ENCODE measurements at places on chromosomes 16 and 17.

GRCh38 chr17:8409966-8410882, 12.6 kb upstream of the RNF222 start:
- DNase-seq = no peak

DNA sequence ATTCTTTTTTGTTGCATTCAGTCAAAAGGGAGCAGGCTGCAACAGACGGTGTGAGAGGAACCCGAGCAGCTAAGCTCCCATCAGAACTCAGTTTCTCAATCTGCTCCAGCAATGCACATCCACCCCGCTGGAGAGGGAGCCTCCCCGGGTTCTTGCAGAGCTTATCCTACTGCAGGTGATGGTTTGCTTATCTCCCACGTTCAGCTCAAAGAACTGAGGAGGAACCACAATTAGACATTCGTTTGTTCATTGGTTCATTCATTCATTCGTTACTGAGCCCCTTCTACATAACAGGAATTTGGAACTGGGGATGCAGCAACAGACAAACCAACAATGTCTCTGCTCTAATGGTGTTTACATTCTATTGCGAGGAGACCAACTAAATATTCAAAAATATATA, 22.2 kb upstream of the ALOX15 start:
- no peak for DNase-seq

GRCh38 chr17:53217311-53217710, 605.4 kb upstream of the KIF2B start:
- no peak for DNase-seq

- no peak for DNase-seq
Measured at GRCh38 chr17:63317166-63317840, 128.8 kb downstream of the CYB561 start.

- no peak for DNase-seq
Measured at GRCh38 chr17:14303343-14304221, 2.7 kb downstream of the HS3ST3B1 start.

GRCh38 chr17:7367918-7368598, 12.8 kb upstream of the TNK1 start:
- no peak for DNase-seq

DNA sequence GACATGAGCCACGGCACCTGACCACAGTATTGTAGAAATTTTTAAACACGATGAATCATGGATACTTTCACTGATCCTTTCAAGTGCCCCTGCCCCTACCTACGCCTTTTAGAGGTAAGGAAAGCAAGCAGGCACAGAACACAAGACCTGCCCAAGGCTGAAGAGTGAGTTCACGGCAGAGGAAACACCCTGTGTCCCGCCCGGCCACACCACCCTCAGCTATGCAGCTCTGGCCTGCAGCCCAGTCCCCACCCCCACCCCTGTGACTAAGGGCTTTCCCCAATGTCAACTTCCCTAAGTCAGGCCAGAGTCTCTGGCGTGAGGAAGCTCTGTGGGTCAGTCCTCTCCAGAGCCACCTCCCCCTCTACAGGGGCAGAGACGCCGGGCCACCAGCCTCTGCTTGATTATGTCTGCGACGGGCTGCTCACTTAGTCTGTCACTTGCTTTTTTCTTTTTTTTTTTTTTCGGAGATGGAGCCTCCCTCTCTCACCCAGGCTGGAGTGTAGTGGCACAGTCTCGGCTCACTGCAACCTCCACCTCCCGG, 8.4 kb downstream of the SLC16A5 start:
- no peak for DNase-seq

GRCh38 chr17:83170571-83171260, 91.3 kb downstream of the METRNL start:
- no peak for DNase-seq

DNA sequence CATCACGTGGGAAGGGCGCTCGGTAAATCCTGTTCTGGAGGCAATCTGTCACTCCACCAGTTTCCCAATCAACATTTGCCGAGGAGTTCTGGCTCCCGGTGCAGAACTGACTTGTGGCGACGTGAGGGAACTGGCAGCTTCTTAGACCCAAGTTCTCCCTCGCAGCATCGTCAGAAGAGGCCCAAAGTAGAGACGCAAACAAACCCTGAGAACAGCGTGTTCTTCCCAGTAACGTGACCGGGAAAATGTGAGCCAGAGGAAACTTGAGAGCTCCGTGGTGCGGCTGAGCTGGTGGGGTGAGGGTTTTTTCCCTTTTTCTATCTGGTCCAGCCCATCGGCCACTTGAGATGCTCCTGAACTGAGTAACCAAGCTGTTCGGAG, 158.9 kb upstream of the CACNG5 start:
- DNase-seq = no peak

DNA sequence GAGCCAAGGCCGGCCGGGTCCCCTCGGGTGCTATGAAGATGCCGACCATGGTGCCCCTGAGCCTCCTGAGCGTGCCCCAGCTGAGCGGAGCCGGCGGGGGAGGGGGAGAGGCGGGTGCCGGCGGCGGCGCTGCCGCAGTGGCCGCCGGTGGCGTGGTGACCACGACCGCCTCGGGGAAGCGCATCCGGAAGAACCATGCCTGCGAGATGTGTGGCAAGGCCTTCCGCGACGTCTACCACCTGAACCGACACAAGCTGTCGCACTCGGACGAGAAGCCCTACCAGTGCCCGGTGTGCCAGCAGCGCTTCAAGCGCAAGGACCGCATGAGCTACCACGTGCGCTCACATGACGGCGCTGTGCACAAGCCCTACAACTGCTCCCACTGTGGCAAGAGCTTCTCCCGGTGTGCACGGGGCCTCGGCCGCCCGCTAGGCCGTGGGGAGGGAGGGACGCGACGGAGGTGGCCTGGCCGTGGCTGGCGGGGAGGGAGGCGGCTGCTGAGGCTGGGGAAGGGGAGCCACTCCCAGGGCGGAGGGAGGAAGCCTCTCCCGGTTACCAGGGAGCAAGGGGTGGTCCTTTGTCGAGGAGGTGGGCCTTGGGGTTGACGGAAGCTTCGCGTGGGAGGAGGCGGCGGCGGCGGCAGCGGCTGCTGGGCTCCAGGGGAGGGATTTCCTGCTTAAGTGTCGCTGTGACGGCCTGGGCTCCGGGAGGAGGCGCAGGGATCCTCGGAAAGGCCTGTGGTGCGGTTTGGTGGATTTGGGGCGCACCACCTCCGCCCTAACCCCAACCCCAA, 1.3 kb downstream of the MAZ start:
- DNase-seq = peak; percentile 39

- no peak for DNase-seq
Measured at GRCh38 chr17:1003972-1004768, 7.2 kb downstream of the TIMM22 start.

GRCh38 chr17:2510559-2510958, 1.1 kb downstream of the METTL16 start:
- DNase-seq = no peak

DNA sequence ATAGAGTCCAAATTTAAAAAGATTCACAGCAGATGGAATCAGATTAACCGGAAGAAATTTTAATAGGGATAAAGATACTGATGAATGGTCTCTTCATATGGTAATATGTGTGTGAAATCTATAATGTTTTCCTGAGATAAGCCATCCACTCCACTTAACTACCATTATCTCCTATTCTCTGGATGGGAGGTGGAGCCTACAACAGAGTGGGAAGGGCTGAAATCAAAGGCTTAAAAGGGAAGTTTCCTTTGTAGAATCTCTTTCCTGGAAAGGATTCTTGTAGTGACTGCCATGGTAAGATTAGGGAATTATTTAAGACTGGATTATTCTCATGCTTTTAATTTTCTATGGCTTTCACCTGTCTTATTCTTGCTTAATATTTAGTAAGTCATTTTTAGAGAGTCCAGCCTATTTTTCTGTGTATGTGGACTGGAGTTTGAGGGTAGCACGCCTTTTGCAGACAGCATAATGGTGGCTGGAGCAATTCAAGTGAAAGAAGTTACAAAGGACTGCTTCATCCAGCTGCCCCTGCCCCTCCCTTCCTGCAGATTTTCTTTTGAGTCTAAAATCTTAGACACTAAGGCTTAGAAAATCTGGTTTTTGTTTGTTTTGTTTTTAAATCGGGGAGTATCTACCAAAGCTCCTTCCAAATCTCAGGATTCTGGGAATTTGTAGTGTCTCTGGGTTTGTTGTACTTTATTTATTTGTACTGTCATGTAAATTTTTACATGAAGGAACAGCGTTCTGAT, 26.5 kb downstream of the KAT7 start:
- DNase-seq = no peak

GRCh38 chr16:74045513-74045912, 251.1 kb upstream of the PSMD7 start:
- no peak for DNase-seq

DNA sequence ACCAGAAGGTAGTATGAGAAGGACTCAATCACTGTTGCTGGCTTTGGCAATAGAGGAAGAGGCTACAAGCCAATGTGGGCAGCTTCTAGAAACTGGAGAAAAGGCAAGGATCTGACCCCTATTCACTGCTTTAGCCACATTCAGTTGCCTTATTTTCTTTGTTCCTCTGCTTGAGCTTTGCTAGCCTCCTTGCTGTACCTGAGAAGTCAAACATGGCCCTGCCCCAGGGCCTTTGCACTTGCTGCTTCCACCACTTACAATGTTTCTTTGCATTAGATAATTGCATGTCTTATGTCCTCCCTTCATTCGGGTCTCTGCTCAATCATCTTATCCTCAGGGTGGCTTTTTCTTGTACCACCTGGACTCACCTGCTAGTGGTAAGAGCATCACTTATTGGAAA, 15.8 kb downstream of the HS3ST4 start:
- no peak for DNase-seq

GRCh38 chr17:7016886-7017826, 4.7 kb downstream of the RNASEK start:
- no peak for DNase-seq

DNA sequence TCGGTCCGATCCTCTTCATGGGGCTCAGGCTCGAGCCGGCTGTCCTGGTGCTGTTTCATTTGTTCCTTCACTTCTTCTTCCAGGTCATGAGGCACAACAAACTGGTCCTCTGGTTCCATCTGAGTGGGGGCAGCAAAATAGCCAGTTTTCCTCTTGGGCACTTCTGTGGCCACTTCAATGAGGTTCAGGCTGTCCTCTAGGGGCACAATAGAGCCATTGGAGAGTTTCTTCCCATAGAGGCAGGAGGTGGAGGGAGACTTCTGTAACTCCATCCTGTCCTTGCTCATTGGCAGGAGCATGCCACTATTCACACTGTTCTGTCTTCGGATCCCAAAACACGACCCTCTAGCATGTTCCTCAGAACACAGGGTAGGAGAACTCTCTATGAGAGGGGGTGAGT, 22.9 kb downstream of the MARVELD3 start:
- no peak for DNase-seq

DNA sequence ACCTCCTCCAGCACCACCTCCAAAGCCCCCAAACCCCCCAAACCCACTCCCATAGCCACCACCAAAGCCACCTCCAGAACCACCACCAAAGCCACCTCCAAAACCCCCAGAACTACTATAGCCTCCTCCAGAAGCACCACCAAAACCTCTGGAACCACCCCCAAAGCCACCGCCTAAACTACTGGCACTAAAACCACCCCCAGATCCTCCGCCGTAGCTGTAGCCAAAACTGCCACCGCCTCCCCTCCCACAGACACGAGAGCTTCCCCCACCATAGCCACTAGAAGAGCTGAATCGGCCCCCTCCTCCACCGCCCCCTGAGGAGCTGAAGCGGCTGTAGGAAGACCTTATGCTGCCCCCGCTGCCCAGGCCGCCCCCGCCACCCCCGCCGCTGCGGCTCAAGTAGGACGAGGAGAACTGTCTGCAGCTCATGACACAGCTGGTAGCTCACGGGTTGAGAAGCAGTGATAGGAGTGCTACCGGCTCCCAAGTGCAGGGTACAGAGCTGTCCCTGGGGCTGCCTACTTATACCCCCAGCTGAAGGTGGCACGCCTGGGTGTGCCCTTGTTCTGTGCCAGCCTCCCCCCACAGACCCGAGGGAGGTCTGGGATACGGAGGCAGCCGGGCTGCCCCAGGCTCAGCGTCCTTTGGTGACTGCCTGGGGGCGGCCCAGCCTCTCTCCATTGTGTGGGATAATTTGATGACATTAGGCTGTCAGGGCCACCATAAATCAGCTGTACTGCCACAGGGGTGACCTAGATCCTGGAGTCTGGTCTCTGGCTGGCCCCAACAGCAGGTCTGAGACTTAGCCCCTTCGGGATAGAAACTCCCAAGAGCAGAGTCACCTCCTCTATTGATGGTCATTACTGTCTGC, at the start of gene KRT9:
Gene KRT9 (minus strand): TSS at position 499 of the 874 bp plus-strand sequence. CDS start 67 bp downstream, at position 432.
- DNase-seq = no peak

GRCh38 chr16:11583166-11583565, 3.6 kb downstream of the LITAF start:
- no peak for DNase-seq

DNA sequence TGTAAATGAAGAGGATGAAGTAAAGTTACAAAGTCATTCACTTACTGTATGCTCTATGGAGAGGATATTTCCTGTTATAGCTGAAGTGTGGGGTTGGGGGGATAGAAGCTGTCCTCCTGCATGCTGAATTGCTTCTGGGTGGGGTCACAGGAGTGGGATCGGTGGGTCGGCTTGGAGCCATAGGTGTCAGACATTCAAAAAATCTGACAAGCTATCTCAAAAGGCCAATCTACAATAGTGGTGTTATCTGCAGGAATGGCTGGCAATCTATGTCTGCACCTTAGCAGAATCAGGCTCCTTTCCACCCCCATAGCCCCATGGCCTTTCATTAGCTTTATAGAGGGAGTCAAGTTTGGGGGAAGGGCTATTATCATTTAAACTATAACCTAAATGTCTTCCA, 104.9 kb downstream of the ABCC12 start:
- DNase-seq = no peak

DNA sequence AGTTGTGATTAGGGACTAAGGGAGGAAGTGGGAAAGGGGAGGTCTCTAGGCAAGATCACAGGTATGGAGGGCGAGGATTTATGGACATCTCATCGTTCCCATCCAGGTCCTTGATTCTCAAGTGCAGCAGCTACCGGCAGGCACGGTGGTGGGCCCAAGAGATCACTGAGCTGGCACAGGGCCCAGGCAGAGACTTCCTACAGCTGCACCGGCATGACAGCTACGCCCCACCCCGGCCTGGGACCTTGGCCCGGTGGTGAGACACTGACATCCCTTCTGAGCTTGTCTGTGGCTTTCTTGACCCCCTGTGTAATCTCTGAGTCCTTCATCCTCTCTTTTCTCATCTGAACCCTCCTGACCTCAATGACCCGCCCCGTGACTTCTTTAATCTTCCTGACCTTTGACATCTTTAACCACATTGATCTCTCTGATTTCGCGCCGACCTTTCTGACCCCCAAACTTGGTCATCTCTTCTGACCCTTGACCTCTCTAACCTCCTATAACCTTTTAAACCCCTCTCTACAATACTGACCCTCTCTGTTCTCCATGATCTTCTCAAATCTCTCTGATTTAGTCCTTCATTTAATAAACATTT, 3.8 kb downstream of the PLD2 start:
- DNase-seq = no peak
